ENCODE measurements at places on chromosomes 11 and 22. TPM values are rescaled to one million over a fixed set of nuclear protein-coding genes. Genes with fewer than 3 reads are reported as not detected.

The C11orf65 gene
- total RNA-seq = 0.54 TPM

The BBOX1 gene
- not detected for total RNA-seq

The TMX2 gene
- 94.5 TPM for total RNA-seq

The RFPL1 gene
- not detected for total RNA-seq

The PEX26 gene
- total RNA-seq = 49.8 TPM

The TBX10 gene
- total RNA-seq = not detected

- no peak for DNase-seq
- peaks cover 10% of the 10 kb centered on the region for H3K27me3 ChIP-seq
- H3K4me1 ChIP-seq = peaks cover 6% of the 10 kb centered on the region
- H3K4me3 ChIP-seq = no peak overlapping the region
- peaks cover 4% of the 10 kb centered on the region for H3K36me3 ChIP-seq
Measured at GRCh38 chr11:125947419-125948277, 1.8 kb downstream of the VSIG10L2 start.

GRCh38 chr22:47995718-47996117, 1233.3 kb downstream of the TBC1D22A start:
- H3K4me1 ChIP-seq = no peaks in the 10 kb centered on the region
- no peak for DNase-seq
- H3K27ac ChIP-seq = no peak overlapping the region
- H3K36me3 ChIP-seq = peaks cover 10% of the 10 kb centered on the region
- H3K27me3 ChIP-seq = no peaks in the 10 kb centered on the region

DNA sequence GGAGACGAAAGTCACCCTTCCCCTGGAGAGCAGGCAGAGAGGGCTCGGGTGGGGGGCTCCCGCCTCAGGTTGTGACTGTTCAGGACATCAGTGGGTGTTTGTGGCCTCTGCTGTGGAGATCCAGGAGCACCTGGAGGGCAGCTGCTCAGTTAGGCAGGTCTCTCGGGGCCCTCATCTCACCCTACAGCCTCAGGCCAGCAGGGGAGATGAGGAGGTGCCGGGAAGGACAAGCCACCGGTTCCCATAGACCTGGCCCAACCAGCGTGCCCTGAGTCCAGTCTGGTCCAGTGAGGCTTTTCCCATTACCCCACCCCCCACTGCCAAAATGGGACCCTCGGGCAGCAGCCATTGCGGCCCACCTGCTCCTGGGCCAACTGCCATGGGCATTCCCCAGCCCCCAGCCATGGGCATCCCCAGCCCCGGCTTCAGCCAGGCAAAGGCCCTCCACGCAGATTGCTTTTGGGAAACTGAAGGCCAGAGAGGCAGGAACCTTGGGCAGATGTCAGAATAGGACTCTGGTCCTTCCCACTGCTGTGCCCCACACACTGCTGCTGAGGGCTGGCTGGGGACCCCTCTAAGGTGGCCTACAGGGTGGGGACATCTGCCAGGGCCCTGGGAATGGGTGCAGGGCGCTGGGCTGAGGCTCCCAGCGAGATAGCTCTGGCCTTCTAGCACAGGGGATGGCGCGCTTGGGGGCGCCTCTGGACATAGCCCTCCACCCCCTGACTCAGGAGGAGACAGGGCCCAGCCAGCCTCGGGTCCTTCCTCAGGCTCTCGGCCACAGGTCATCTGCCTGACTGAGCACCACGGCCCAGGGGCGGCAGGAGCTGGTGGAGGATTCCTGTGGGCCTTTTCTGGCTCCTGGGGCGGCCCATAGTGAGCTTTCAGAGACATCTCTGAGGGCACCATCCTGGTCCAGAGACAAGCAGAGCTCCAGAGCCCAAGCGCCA, 4.8 kb downstream of the PIM3 start:
- no peak overlapping the region for H3K4me3 ChIP-seq
- DNase-seq = peak; percentile 15
- H3K27ac ChIP-seq = no peak overlapping the region
- H3K4me1 ChIP-seq = peaks cover 8% of the 10 kb centered on the region
- peaks cover 12% of the 10 kb centered on the region for H3K27me3 ChIP-seq

- DNase-seq = no peak
- H3K36me3 ChIP-seq = no peaks in the 10 kb centered on the region
- H3K4me3 ChIP-seq = no peak overlapping the region
- no peak overlapping the region for H3K27ac ChIP-seq
- peaks cover 6% of the 10 kb centered on the region for H3K4me1 ChIP-seq
Measured at GRCh38 chr11:126139111-126140091, 72.0 kb downstream of the RPUSD4 start.

DNA sequence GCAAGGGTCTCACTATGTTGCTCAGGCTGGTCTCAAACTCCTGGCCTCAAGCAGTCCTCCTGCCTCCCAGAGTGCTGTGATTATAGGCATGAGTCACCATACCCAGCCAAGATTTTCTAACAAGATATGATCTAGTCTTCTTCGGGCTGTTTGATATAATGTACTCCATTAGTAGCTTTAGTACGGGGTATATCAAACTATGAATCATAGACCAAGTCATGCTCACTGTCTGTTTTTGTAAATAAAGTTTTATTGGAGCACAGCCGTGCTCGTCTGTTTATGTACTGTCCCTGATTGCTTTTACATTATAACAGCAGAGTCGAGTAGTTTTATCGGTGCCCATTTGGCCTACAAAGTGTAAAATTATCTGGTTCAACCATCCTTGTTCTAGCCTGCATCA, 43.9 kb upstream of the GRIK4 start:
- no peaks in the 10 kb centered on the region for H3K27me3 ChIP-seq
- no peak for DNase-seq
- H3K27ac ChIP-seq = no peak overlapping the region
- no peak overlapping the region for H3K4me3 ChIP-seq
- H3K4me1 ChIP-seq = no peaks in the 10 kb centered on the region

- no peaks in the 10 kb centered on the region for H3K27me3 ChIP-seq
- H3K4me1 ChIP-seq = no peaks in the 10 kb centered on the region
- no peak for DNase-seq
- no peaks in the 10 kb centered on the region for H3K36me3 ChIP-seq
- H3K27ac ChIP-seq = no peak overlapping the region
Measured at GRCh38 chr11:80586464-80586863, 1145.6 kb upstream of the TENM4 start.

GRCh38 chr11:130340671-130341319, 26.1 kb upstream of the ZBTB44 start:
- no peak overlapping the region for H3K4me3 ChIP-seq
- no peaks in the 10 kb centered on the region for H3K27me3 ChIP-seq
- H3K36me3 ChIP-seq = peaks cover 4% of the 10 kb centered on the region
- no peaks in the 10 kb centered on the region for H3K4me1 ChIP-seq
- H3K27ac ChIP-seq = no peak overlapping the region

- H3K36me3 ChIP-seq = peaks cover 8% of the 10 kb centered on the region
- no peaks in the 10 kb centered on the region for H3K4me1 ChIP-seq
- no peak for DNase-seq
- no peak overlapping the region for H3K4me3 ChIP-seq
Measured at GRCh38 chr11:120056301-120057027, 81.4 kb downstream of the TRIM29 start.

DNA sequence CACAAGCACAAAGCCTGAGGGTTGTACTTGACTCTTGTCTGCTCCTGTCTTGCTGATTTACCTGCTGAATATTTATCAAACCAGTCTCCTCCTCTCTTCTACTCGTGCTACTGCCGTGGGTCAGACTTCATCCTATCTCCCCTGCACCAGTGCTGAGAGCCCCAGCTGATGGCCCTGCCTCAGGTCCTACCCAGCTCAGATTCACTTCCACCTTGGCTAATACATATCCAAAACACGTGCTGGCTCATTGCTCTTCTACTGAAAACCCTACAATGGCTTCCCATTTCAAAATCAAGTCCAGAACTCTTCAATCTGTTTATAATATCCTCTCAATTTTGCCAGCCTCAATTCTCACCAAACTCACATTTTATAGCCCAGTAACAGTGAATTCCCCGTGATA, 48.3 kb downstream of the RAB30 start:
- H3K4me3 ChIP-seq = no peak overlapping the region
- peaks cover 2% of the 10 kb centered on the region for H3K27me3 ChIP-seq
- DNase-seq = no peak
- H3K4me1 ChIP-seq = peaks cover 29% of the 10 kb centered on the region

GRCh38 chr22:44275631-44275995, 37.1 kb downstream of the SHISAL1 start:
- no peaks in the 10 kb centered on the region for H3K36me3 ChIP-seq
- peaks cover 9% of the 10 kb centered on the region for H3K4me1 ChIP-seq
- H3K27ac ChIP-seq = no peak overlapping the region
- H3K27me3 ChIP-seq = peaks cover 5% of the 10 kb centered on the region

- no peak overlapping the region for H3K4me3 ChIP-seq
- no peaks in the 10 kb centered on the region for H3K36me3 ChIP-seq
- H3K27ac ChIP-seq = no peak overlapping the region
- H3K4me1 ChIP-seq = no peaks in the 10 kb centered on the region
Measured at GRCh38 chr11:42170601-42171000, 711.1 kb upstream of the LRRC4C start.

GRCh38 chr22:37455896-37456295, 28.6 kb upstream of the ELFN2 start:
- H3K4me3 ChIP-seq = no peak overlapping the region
- H3K27me3 ChIP-seq = peaks cover 7% of the 10 kb centered on the region
- DNase-seq = no peak
- peaks cover 13% of the 10 kb centered on the region for H3K4me1 ChIP-seq

DNA sequence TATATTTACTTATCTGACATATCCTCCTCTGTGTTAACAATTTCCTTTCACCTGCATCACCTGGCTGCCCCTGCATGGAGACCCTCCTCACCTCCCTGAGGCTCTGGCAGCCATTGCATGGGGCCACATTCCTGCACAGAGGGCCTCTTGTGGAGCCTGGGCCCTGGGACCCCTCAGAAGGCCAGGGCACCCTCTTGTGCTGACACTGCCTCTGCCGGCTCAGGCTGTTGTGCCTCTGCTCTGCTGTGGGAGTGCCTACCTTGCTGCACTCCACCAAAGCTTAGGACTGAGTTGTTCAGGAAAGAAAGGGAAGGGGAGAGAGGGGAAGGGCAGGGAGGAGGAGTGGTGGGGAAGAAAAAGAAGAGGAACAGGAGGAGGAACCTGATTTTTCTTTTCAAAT, 194.5 kb downstream of the ADAMTS15 start:
- DNase-seq = no peak
- peaks cover 2% of the 10 kb centered on the region for H3K27me3 ChIP-seq
- no peaks in the 10 kb centered on the region for H3K36me3 ChIP-seq

GRCh38 chr22:46139895-46140350, 10.4 kb upstream of the PPARA start:
- no peaks in the 10 kb centered on the region for H3K4me1 ChIP-seq
- H3K4me3 ChIP-seq = no peak overlapping the region
- H3K27ac ChIP-seq = no peak overlapping the region
- DNase-seq = peak; percentile 13
- no peaks in the 10 kb centered on the region for H3K36me3 ChIP-seq

GRCh38 chr22:35961480-35962295, 66.9 kb downstream of the RBFOX2 start:
- H3K27me3 ChIP-seq = peaks cover 5% of the 10 kb centered on the region
- H3K4me1 ChIP-seq = peaks cover 16% of the 10 kb centered on the region
- peak overlapping the region; percentile 98 for H3K27ac ChIP-seq
- H3K4me3 ChIP-seq = peak overlapping the region; percentile 95
- no peaks in the 10 kb centered on the region for H3K36me3 ChIP-seq

DNA sequence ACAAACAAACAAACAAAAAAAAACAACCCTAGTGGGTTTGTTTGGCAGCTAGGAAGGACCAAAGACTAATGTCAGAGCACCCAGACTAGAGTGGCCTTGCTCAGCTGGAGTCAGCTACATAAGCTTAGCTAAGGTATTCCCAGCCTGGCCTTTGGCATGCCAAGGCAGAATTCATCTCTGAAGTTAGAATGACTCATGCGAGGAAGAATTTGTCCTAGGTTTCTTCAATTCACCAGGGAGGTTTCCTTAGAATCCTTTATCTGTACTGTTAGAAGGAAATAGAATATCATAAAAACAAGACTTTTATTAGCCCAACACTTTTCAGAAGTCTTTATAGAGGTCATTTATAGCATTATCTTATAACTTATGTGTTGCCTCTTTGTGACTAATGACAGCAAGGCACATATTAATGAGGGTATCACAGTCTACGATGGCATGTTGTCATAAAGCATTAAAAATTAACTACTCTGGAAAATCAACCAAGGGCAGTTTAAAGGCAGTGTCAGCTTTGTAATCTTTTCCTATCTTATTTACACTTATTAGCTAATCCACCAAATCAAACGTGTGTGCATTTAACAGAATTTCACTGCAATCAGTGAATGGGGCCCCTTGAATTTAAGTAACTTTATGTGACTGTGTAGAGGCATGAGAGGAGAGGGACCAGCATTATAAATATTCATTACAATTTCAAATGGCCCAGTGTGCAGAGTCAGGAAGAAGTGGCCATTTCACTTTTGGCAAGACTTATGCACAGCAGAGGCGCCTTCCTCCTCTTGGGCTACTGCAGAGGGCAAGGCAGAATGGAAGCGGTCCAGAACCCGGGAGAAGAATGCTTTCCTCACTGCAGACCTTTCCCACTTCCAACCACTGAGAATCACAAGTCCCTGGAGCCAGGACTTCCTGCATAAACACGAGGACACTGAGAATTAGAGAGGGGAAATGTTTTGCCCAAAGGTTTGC, 36.3 kb downstream of the SLC5A1 start:
- H3K4me1 ChIP-seq = no peaks in the 10 kb centered on the region
- no peak for DNase-seq
- H3K27me3 ChIP-seq = no peaks in the 10 kb centered on the region
- H3K36me3 ChIP-seq = no peaks in the 10 kb centered on the region
- H3K4me3 ChIP-seq = no peak overlapping the region

DNA sequence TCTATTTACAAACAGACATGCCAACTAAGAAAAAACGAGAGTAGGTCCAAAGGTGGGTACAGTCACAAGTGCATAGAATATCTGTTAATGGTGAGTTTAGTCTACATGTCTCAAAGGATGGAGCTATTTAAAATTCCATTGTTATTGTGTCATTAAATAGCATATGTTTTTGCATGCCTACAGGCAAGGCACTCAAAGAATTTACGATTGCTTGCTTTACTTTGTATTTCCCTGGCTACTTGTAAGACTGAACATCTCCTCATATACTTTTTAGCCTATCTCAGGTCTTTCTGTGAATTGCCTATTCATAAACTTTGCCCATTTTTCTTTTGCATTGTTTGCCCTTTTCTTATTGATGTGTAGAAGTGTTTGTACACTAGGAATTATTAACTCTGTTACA, 39.7 kb downstream of the DEUP1 start:
- peaks cover 5% of the 10 kb centered on the region for H3K36me3 ChIP-seq
- no peaks in the 10 kb centered on the region for H3K27me3 ChIP-seq
- no peak overlapping the region for H3K27ac ChIP-seq
- no peaks in the 10 kb centered on the region for H3K4me1 ChIP-seq

- peaks cover 6% of the 10 kb centered on the region for H3K36me3 ChIP-seq
- H3K4me1 ChIP-seq = peaks cover 4% of the 10 kb centered on the region
- H3K27ac ChIP-seq = no peak overlapping the region
- DNase-seq = peak; percentile 22
- peaks cover 6% of the 10 kb centered on the region for H3K27me3 ChIP-seq
Measured at GRCh38 chr11:133576351-133576750, 44.0 kb upstream of the OPCML start.

- H3K36me3 ChIP-seq = peaks cover 19% of the 10 kb centered on the region
- peak overlapping the region; percentile 85 for H3K27ac ChIP-seq
- DNase-seq = no peak
- H3K27me3 ChIP-seq = peaks cover 7% of the 10 kb centered on the region
- peaks cover 22% of the 10 kb centered on the region for H3K4me1 ChIP-seq
- peak overlapping the region; percentile 7 for H3K4me3 ChIP-seq
Measured at GRCh38 chr11:36030731-36031281, 86.9 kb downstream of the LDLRAD3 start.

- H3K27me3 ChIP-seq = peaks cover 7% of the 10 kb centered on the region
- H3K4me1 ChIP-seq = peaks cover 25% of the 10 kb centered on the region
- H3K36me3 ChIP-seq = peaks cover 3% of the 10 kb centered on the region
- H3K27ac ChIP-seq = no peak overlapping the region
- no peak overlapping the region for H3K4me3 ChIP-seq
- no peak for DNase-seq
Measured at GRCh38 chr11:57316017-57316416, 8.7 kb downstream of the TNKS1BP1 start.

All from glutamatergic neuron (in vitro differentiated cells).